Mucosa of gallbladder (tissue), 1 donor: ENCODE measurements at places on chromosomes 3 and 15.

DNA sequence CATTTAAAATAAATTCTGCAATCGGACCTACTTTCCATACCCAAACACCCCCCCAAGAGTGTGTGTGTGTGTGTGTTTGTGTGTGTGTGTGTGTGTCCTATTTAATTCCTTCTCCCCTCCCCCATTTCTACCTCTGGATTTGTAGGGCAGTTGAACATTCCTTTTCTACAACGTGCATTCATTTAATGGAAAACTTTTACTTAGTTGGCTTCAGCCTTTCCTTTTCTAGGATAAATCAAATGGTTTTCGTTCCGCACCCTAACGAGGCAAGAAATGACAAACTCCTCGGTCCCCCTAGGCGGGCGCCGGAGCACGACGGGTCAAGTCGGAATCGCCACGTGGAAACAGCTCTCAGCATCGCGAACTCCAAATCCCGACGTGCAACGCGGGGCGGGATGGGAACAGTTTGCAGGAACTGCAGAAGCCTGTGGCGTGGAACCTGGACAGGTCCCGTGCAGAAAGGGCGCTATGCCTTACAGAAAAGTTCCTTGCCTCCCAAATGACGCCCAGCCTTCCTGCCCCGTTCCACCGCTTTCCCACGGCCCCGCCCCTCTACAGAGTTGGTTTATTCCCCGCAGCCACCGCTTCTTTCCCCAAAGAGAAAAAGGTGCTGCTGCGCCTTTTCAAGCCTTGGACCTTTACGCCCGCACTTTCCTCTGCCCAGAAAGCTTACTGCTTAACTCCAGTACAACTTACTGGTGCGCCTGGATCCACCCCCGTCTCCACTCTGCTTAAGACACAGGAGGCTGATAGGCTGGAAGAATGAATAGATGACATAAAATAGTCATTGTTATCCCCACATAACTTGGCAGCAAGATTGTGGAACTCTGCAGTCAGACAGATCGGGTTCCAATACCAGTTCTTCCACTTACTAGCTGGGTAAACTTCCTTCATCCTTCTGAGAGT, 1.1 kb upstream of the EIF2B5 start:
- DNase-seq = peak; percentile 81

- no peak for DNase-seq
These were observed 350.7 kb upstream of the AZI2 start for GRCh38 chr3:28699283-28699682.

- no peak for DNase-seq
These were observed 24.8 kb downstream of the VGLL4 start for GRCh38 chr3:11618904-11619303.

DNA sequence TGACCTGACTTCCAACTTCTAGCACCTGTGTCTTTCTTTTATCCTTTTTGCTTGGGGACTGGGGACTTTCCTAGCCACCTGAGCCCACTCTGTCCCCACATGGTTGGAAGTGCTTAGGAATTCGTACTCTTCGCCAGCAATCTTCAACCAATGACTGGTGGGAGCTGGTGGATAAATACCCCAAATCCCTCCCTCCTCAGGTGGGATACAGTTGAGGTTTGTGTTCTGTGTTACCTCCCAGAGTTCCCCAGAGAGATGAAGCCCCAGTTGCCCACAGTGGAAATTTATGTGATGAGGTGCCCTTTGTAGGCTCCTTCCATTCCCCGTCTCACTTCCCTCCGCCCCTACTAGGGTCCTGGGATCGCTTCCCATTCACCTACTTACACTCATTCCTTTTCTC, 40.1 kb upstream of the CFAP161 start:
- no peak for DNase-seq

DNA sequence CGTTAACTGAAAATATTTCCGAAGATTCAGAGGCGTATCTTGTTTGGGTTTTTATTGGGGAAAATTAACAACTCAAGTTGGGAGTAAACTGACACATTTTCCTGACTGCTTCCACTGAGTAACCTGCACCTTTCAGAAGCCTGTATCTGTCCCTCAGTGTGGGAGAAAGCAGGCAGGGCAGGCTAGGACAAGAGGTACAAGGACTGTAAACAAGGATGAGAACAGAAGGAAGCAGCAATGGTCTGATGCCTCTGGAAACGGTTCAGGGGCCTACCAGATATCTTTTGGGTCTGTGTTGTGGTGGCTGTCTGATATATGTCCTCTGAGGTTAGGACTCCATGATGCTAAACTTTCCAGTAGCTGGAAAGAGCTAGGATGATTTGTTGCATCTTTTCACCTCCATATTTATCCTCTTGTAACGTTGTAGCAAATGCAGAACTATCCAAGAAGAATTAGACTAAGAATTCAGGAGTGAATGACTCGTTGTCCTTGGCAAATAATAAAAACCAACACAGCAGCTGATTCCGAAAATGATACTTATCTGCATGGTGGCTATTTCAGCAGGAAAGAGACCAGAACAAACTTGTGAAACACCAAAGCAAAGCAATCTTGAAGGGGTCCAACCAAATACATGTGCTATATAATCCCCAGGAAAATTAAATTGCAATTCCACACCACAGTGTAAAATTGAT, 195.9 kb upstream of the ICE2 start:
- DNase-seq = no peak

DNA sequence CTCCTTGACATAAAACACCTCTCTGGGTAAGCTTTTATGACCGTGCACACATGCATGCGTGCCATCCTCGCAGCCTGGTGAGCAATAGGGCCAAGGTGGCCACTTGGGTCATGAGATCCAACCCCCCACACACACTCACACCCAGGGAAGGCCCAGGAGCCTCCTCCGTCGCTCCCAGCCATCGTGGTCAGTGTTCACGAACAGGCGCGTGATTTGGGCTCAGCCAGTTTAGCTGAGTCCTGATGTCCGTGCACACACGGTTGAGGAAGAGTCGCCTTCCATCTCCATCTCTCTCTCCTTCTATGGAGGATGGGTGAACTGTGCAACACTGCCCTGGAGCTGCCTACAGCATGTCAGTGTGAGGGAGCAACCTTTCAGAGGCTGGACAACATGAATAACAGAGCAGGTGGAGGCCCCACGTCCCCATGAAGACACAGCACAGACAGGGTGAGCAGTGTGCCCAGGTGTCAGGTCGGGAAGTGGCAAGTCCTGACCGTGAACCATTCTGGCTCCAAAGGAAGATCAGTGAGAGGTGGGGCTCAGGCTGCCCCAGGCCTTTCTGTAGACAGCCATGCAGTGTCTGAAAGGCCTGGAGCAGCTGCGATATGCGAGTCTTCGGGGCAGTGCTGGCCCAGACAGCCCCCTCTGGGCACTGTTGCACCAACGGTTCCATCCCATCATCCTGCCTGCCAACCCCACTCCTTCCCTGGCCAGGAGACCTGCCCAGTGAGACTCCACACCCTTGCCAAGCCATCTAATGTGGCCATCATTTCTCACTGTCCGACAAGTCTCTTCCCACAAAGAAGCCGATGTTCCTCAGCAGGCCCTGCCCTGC, 253.4 kb downstream of the OCA2 start:
- DNase-seq = no peak

DNA sequence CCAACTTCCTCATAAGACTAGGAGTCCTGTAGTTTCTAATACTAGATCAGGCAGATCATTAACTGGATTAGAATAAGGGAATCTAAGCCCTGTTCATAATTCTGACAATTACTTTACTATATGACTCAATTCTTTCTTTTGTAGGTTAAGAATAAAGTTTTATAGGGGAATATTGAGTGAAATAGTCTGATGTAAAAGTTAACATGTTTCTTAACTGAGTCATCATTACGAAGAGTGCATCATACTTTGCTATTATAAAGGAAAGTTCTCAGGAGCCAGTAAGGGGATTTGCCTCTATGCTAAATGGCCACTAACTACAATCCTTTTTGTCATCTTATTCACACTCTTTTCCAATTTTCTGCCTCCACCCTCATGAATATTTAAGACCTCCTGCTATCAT, 63.1 kb downstream of the POLQ start:
- DNase-seq = no peak

DNA sequence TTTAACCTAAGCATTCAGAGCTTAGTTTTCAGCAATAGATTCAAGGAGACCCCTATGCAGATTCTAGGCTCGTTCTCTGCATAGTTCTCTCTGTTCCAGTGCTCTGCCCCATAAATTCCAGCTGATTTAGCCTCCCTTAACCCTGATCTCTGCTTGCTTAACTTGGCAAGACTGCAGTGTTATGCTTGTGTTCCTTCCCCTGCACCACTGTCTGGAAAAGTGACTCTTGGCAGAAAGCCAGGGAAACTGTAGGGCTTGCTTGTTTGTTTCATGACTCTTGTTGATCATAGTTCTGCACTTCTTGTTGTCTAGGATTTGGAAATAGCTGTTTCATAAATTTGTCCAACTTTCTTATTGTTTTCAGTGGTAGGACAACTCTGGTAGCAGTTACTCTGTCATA, 40.1 kb downstream of the ANAPC13 start:
- DNase-seq = peak; percentile 27

GRCh38 chr15:25852661-25853524, 10.2 kb downstream of the ATP10A start:
- DNase-seq = no peak

GRCh38 chr15:90059208-90059985, 42.9 kb downstream of the IDH2 start:
- peak; percentile 77 for DNase-seq

DNA sequence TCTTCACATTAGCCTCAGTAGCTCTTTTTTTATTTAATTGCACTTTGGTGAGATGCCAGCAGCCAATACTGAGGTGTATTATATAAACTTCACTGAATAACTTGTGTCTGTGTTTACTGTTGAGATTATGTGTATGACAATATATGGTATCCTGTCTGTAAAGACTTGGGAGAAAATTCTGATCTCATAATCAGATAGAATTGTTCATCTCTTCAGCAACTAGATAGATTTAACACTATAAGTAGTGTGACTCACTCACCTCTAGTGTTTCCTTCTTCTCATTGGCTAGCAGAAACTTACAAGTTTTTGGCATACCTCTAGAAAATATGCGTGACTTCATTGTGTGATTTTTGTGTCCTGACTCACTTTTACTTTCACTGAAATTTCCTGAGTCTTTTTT, 67.6 kb upstream of the TGFBR2 start:
- no peak for DNase-seq

GRCh38 chr3:36649125-36649524, 115.2 kb downstream of the DCLK3 start:
- DNase-seq = no peak

GRCh38 chr3:191342411-191342810, 12.1 kb upstream of the UTS2B start:
- no peak for DNase-seq

GRCh38 chr15:40238532-40239403, at the start of gene PAK6:
Gene PAK6, plus strand, starts transcription at chr15:40239063. Its CDS starts 25,723 bp downstream, at chr15:40264786.
- peak; percentile 62 for DNase-seq

DNA sequence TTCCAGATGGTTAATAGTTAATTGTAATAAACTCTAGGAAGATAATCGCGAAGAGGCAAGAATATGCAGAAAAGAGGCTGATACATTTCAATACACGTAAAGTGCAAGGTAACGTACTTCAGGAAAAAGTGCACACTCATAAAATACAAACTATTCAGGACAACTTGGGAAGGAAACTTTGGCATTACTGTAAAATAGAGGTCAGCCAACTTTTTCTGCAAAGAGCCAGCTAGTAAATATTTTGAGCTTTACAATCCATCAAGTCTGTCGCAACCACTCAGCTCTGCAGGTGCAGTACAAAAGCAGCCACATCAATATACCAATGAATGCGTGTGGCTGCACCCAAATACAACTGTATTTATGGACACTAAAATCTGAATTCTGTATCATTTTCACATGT, 51.6 kb upstream of the THUMPD3 start:
- no peak for DNase-seq

- DNase-seq = no peak
These were observed 316.7 kb upstream of the TBL1XR1 start for GRCh38 chr3:177513815-177514610.

GRCh38 chr3:172218350-172219323, 179.3 kb downstream of the FNDC3B start:
- DNase-seq = no peak

- DNase-seq = no peak
These were observed 44.4 kb downstream of the LSM3 start for GRCh38 chr3:14222900-14223594.

DNA sequence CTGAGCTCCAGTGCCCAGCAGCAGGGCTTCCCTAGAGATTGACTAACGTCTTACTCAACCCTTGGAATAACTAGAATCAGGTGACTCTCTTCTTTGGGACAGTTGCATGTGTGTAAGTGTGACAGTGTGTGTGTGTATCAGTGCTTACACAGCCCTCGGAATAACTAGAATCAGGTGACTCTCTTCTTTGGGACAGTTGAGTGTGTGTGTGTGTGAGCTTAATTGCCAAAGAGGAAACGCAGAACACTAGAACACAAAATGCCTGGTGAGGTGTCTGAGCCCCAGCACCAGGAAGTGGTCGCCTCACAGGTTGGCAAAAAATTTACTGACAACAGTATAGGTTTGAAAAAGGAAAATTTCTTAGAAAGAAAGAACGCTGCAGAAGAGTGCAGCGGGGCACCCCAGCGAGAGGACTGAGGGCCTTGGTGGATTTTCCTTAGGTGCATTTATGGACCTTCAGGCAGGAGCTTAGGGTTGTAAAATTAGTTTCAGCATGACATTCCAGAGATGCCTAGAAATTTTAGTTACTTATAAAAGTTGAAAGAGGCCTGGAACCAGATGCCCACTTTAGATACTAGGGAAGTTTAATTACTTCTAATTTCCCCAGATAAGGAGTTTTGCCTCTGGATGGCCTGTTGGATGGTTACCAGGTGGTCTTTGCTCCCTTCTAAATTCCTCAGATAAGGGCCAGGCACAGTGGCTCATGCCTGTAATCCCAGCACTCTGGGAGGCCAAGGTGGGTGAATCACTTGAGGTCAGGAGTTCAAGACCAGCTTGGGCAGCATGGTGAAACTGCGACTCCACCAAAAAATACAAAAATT, 3.7 kb upstream of the WDR82 start:
- DNase-seq = no peak

GRCh38 chr3:49869525-49870126, at the start of gene CAMKV:
Gene CAMKV, minus strand, starts transcription at chr3:49869906. Its CDS starts 7,518 bp downstream, at chr3:49862388.
- DNase-seq = no peak

- no peak for DNase-seq
These were observed 234.0 kb downstream of the MYRIP start for GRCh38 chr3:40043444-40043755.

- peak; percentile 58 for DNase-seq
These were observed 65.7 kb upstream of the ALDH1L1 start for GRCh38 chr3:126245811-126246727.

GRCh38 chr3:10365791-10366190, 44.9 kb upstream of the SEC13 start:
- no peak for DNase-seq

GRCh38 chr3:50525987-50526386, 22.6 kb upstream of the CACNA2D2 start:
- peak; percentile 46 for DNase-seq

DNA sequence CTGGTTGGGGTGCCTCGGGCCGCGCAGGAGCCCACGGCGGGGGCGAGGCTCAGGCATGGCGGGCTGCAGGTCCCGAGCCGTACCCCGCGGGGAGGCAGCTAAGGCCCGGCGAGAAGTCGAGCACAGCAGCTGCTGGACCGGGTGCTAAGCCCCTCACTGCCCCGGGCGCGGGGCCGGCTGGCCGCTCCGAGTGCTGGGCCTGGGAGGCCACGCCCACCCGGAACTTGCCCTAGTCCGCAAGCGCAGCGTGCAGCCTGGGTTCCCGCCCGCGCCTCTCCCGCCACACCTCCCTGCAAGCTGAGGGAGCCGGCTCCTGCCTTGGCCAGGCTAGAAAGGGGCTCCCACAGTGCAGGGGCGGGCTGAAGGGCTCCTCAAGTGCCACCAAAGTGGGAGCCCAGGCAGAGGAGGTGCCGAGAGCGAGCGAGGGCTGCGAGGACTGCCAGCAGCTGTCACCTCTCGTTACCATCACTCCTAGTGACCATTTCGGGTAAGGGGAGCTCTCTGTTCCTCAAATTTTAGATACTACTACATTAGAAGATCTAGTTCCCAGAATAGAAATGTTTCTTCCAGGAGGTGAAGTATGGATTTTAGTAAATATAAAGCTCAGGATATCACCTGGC, 417.0 kb upstream of the AGTR1 start:
- no peak for DNase-seq
